ENCODE measurements at places on chromosomes 1 and 21.

- DNase-seq, result no peak
Observed at GRCh38 chr1:218671573-218671972, 326.4 kb downstream of the TGFB2 start.

DNA sequence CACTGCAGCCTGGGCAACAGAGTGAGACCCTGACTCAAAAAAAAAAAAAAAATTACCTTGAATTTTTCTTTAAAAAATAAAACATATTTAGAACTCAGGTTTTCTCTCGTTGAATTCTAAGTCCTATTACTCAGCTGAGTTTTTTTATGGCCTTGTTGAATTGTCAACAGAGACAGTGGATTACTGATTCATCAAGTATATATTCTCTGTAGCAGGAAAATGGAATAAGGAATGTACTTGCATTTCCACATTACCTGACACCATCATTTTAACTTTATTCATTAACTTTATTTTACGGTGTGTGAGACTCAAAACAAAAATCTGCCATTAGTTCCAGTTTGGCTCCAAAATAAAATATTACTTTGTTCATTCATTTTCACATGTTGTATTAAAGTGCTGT is 53.8 kb upstream of the APP start:
- no peak for DNase-seq

DNA sequence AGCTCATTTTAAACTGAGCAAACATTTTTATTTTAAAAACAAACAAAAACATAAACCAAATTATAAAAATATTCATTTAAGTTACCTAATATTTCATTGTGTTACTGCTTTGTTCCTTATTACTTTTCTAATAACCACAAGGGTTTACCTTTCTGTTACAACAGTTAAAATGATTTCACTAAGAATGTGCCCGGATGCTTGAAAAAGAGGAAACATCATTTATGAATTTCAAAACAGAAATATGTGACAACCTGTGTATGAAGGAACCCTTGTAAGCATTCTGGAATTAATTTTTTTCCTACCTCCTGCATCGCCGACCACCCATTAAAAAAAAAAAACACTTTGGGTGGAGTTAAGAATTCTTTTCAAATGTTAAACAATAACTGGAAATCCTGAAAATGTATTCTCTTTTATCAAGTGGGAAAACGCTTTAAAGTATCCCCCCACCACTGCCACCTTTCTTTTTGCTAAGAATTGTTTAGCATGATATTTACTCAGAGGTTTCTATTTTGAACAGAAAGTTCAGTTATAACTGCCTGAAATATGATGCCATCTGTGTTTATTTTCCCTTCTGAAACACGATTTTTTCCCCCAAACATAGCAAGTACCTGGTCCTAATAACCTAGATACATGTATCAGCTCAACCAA is 9.1 kb downstream of the CYYR1 start:
- no peak for DNase-seq

- no peak for DNase-seq
Observed at GRCh38 chr1:67019600-67020136, 34.3 kb downstream of the SLC35D1 start.

- no peak for DNase-seq
Observed at GRCh38 chr21:39499156-39499555, 47.4 kb downstream of the SH3BGR start.

GRCh38 chr1:9835758-9836631 is 12.2 kb upstream of the CLSTN1 start:
- no peak for DNase-seq

DNA sequence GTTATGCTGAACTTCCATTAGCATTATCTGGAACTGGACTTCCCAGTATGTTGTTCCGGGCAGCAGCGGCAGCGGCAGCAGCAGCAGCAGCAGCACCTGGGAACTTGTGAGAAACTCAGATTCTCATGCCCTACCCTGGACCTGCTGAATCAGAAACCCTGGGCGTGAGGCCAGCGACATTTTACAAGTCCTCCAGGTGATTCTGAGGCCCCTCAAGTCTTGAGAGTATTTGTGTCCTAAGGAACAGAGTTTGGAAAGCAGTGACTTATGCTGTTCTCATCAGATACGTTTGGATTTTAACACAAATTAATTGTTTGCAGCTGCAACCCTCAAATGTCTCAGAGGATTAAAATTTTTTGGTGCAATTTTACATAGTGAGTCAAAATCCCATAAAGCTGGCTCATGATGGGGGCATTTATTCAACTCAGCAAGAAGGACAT is 157.2 kb upstream of the KAZN start:
- no peak for DNase-seq

GRCh38 chr1:198328458-198329032 is 171.7 kb downstream of the NEK7 start:
- no peak for DNase-seq

- DNase-seq, result no peak
Observed at GRCh38 chr1:167697667-167698141, 24.1 kb upstream of the MPZL1 start.

- no peak for DNase-seq
Observed at GRCh38 chr1:67615886-67616285, 69.1 kb upstream of the GADD45A start.

- no peak for DNase-seq
Observed at GRCh38 chr21:45149021-45149420, 74.6 kb downstream of the ADARB1 start.

- DNase-seq, result no peak
Observed at GRCh38 chr1:26418865-26419349, 8.3 kb downstream of the LIN28A start.

- no peak for DNase-seq
Observed at GRCh38 chr1:181160998-181161870, 72.7 kb downstream of the IER5 start.

GRCh38 chr1:41631971-41632370 is 147.5 kb upstream of the EDN2 start:
- DNase-seq, result no peak

DNA sequence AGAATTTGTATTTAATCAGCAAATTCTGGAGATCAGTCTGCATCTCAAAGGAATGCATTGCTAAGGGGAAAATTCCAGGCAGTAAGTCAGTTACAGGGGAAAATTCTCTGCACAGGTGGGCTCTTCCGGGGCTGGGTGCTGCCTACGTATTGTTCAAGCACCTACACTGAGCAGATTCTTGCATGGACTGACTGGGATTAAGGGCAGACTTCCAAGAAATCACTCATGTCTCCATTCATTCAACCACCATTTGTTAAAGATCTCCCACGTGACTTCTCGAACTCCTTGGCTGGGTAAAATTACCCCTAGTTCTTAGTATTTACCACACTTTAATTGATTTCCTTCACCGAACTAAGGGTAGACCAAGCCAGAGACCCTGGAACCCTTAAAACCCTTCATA is 28.2 kb upstream of the KCNE1 start:
- no peak for DNase-seq

- DNase-seq, result no peak
Observed at GRCh38 chr1:70483342-70483741, 72.3 kb downstream of the CTH start.

GRCh38 chr1:12342401-12343003 is 112.7 kb downstream of the VPS13D start:
- DNase-seq, result no peak

- no peak for DNase-seq
Observed at GRCh38 chr1:116538544-116538943, 32.3 kb downstream of the CD58 start.

- peak; percentile 4 for DNase-seq
Observed at GRCh38 chr21:41953831-41954653, at the start of gene C2CD2. C2CD2 (minus strand) TSS chr21:41954018; CDS start chr21:41953648, 370 bp downstream.

DNA sequence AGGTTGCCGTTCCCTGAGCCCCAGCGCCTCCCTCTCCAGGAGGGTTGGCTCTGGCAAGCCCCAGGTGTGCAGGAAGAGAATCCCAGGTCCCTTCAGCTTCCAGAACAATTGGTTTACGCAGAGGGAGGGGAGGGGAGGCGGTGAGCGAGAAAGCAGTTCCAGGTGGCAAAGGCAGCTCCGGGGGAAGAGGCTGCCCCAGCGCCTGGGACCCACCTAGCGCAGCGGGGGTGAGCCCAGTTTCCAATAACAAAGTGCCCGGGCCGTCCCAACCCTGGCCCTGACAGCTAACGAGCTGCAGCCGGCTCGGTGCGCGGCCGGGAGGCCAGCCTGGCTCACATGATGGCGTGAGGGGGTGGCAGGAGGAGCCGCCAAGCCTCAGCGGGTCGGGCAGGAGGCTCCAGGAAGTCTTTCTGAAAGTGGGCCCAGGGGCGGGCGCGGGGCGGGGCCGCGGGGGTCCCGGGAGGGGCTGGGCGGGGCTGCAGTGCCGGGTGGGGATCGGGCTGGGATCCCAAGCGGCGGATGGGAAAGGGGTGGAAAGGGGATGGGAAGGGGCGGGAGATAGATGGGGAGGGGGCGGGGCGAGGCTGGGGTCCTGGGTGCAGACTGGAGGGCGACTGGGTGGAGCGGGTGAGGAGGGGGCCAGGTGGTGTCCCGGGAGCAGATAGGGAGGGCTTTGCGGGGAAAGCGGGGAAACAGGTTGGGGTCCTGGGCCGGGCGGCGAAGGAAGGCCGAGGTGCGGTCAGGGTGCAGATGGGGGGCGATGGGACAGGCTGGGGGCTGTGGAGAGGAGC is 22.8 kb downstream of the DHRS3 start:
- peak; percentile 21 for DNase-seq

DNA sequence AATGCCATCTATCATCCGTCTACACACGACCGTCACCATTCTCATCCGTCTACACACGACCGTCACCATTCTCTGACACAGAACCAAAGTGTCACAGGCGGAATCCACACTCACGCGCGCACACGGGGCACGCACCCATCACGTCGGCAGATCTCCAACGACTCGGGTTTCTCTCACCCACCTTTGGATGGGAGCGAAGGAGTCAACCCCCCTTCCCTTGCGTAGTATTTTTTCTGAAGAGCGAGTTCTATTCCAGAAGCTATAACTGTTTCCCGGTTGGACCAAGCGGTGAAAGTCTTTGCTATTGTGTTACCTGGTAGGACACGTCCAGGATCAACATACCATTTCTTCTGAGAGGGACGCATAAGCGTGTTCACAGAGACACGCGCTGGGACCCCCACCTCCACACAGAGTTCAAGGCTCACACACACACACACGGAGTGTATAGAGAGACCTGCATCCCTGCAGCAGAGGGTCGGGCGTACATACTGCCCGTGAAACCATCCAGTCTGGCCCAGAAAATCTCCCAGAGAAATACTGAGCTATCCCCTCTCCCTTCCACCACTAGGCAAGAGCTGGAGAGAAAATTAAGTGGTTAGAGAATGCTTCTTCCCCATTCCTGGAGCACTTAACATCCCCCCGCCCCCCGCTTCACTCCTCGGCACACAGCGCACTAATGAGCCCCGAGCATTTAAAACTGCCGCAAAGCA is 741 bp downstream of the DUSP10 start:
- peak; percentile 42 for DNase-seq

- DNase-seq, result no peak
Observed at GRCh38 chr1:27053977-27054753, 41.5 kb upstream of the TENT5B start.

DNA sequence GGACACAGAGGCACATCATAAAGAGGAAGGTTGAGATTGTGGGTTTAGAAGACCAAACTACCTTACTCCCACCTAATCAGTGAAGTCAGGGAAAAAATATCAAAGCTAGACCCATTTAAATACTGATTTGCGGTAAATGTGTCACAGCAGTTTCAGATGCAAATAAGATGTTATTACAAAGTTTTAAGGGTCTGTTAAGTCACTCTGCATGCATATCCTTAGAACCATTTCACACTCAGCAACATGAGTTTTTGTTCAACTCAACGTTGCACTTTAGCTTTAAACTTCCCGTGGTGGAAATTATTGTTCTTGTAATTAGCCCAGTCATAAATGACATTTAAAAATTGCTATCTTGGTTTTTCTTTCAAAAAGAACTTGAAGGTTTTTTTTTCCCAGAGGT is 34.8 kb downstream of the RPAP2 start:
- no peak for DNase-seq

DNA sequence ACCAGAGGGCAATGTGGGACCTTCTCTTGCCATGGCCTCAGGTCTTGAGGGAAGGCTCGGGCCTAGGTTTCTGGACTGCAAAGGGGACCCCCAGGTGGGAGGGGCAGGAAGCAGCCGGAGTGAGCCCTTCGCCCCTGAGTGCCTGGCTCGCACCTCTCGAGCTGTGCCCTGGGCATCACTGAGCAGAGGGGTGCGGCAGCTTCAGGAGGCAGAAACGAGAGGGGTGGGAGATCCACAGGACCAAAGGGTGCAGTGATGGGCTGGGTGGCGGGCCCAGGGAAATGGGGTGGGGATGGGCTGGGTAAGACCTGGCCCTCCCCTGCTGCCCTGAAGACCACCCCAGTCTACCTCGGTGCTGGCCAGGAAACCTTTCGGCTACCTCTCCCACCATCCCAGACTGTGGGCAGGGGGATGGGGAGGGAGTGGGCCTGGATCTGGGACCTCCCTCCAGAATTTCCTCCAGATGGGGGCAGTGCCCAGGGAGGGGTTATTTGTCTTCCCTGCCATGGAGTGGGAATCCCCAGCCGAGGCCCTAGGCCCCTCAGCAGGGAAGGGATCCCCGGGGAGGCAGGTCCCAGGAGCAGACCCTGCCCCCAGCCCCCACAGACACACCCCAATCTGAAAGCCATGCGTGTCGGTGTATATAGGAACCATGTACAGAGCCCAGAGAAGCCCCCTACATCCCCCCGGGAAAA is 21.3 kb downstream of the A3GALT2 start:
- DNase-seq, result no peak
